Left cardiac atrium (tissue), 4 donors: ENCODE measurements at places on chromosomes 7 and 10. TPM values are rescaled to one million over a fixed set of nuclear protein-coding genes. Genes with fewer than 3 reads are reported as not detected.

The IFIT1B gene
- total RNA-seq = not detected

DNA sequence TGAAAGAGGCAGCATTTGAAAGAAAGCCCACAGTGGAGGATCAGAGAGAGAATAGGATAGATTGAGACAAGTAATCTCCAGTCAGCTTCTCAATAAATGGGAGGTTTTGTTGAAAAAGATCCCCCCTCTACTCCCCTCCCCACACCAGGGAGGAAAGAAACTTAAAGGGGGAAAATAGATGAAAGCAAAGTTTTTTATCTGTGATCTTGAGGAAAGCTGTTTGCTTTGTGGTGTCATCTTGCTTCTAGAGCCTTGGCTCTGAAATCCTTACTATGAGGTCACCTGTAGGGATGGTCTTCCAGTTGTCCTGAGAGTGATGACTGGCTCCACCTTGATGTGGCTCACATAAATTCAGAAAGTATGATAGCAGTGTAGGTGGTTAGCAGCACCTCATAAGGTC, at the start of gene SPAM1:
Gene SPAM1 (plus strand): TSS at position 301 of the 400 bp plus-strand sequence. CDS start 28,330 bp downstream, outside the sequence.
- no peak for DNase-seq

DNA sequence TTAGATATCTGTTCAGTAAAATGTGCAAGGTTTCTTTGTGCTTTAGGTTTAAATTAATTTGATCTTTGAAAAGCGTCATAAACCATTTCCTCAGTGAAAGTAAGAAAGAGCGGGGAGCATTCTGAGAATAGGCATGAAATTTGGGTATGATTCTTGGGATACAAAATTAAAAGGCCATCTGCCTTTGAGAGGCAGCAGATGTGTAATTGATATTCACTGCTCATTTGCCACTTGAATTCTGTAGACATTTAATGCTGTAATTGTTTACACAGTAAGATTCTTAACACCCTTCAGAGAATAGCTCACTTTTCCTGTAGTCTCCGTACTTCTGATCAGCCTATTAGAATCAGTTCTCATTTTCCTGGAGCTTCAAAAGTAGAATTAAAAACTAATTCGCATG, 18.7 kb downstream of the FRMD4A start:
- no peak for DNase-seq

DNA sequence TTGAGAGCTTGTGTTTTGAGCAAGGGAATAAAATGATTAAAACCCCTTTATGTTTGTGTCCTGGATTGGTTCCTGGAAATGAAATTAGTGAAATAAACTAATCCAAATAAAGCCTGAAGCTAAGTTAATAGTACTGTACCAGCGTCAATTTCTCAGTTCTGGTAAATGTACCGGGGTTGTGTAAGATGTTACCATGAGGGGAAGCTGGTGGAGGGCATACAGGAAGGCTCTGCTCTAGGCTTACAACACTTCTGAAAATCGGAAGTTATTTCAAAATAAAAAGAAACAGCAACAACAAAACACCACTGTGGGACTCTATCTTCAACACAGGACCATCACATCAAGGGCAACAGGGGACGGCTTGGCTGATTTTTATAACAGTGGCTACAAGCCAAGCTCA, 257.0 kb downstream of the CREB5 start:
- no peak for DNase-seq

DNA sequence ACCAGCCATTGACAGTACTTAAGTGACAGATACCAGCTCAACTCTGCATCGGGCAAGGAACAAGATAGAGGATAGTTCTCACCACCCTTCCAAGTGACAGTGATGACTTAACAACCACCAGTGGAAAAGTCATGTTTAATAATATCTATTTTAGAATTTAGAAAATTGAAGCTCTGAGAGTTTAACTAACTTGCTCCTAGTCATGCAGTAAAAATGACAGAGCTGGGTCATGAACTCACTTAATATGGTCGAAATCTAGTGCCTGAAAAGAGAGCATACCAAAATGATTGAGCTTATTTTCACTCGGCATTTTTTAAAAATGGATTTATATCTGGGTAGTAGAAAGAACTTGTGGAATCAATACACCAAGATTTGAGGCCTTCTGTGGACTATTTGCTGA, 367.8 kb upstream of the IGFBP3 start:
- DNase-seq = no peak

The CYP26A1 gene
- total RNA-seq = not detected

The GPC2 gene
- total RNA-seq = 0.58 TPM

- no peak for DNase-seq
Observed at GRCh38 chr10:13627459-13628310, 40.9 kb downstream of the PRPF18 start.

- no peak for DNase-seq
Observed at GRCh38 chr7:156840134-156840533, 52.8 kb downstream of the LMBR1 start.
